ENCODE measurements at places on chromosomes 12 and 14.

DNA sequence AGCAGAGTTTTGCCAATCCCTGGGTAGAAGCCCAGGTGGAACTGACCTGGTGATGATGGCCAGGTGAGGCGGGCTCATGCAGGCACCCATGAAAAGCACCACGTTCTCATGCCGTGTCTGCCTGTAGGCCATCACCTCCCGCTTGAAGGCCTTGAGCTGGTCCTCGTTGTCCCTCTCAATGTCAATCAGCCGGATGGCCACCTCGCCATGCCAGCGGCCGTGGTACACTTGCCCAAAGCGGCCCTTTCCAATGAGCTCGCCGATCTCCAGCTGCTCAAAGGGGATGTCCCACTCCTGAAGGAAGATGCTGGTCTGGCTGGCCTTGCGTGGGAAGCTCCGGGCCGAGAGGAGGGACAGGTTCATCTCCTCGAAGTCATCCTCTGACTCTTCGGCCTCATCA lies 163.4 kb upstream of the NOS1 start:
- DNase-seq, result no peak

DNA sequence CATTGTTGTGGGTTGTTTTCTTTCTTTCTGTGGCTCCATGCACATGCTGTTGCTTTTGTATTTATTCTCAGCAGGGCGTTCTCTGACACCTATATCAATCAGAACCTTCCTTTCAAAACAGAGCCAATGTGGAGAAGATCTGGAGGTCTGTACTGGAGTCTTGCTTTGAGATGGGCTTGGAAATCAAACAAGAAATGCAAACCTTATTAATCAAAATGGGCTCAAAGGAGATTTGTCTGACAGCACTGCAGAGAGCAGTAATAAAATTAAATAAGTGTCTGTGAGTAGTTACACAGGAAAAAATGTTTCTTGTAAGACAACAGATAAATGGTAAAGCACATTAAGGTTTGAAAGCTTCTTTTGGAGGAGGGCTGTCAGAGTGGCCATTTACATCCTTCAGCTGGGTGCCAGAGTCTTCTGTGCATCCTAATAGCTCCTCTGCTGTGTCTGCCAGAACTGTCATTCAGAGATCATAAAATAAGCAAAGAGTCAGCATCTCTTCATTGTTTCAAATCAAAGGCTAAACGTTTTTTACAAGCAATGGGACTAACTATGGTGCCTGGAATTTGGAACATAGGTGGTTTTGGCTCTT lies 414.3 kb downstream of the NAV3 start:
- DNase-seq, result no peak

GRCh38 chr12:39887856-39888255 lies 218.0 kb downstream of the SLC2A13 start:
- DNase-seq, result no peak

GRCh38 chr14:105850853-105851581 lies 324.6 kb downstream of the TMEM121 start:
- DNase-seq, result no peak

- DNase-seq, result no peak
Measured at GRCh38 chr12:24719293-24719721, 229.6 kb downstream of the BCAT1 start.

- no peak for DNase-seq
Measured at GRCh38 chr14:80955416-80955941, at the start of gene TSHR. TSS of gene TSHR (plus strand) at chr14:80955621. CDS start at chr14:80955681, 60 bp downstream.

DNA sequence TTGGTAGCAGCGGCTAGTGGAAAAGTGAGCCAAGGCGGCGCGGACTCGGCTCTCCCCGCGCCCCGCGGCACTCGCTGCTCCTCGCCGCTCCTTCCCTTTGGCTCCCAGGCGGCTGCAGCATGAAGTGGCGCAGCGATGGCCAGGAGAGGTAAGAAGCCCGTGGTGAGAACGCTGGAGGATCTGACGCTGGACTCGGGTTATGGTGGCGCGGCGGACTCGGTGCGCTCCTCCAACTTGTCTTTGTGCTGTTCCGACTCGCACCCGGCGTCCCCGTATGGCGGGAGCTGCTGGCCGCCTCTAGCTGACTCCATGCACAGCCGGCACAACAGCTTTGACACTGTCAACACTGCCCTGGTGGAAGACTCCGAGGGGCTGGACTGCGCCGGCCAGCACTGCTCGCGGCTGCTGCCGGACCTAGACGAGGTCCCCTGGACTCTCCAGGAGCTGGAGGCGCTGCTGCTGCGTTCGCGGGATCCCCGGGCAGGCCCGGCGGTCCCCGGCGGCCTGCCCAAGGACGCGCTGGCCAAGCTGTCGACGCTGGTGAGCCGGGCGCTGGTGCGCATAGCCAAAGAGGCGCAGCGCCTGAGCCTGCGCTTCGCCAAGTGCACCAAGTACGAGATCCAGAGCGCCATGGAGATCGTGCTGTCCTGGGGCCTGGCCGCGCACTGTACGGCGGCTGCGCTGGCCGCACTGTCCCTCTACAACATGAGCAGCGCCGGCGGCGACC lies 225.6 kb upstream of the CRY1 start:
- no peak for DNase-seq

- no peak for DNase-seq
Measured at GRCh38 chr12:130419116-130419515, 81.4 kb downstream of the PIWIL1 start.

All from esophagus squamous epithelium (tissue), 5 donors.